Naive B cell (primary cell): ENCODE measurements at places on chromosomes 11 and 22.

GRCh38 chr11:47127213-47127612, 49.5 kb downstream of the ARFGAP2 start:
- no peak for DNase-seq

GRCh38 chr11:92628401-92629292, 340.8 kb upstream of the MTNR1B start:
- DNase-seq, result no peak

DNA sequence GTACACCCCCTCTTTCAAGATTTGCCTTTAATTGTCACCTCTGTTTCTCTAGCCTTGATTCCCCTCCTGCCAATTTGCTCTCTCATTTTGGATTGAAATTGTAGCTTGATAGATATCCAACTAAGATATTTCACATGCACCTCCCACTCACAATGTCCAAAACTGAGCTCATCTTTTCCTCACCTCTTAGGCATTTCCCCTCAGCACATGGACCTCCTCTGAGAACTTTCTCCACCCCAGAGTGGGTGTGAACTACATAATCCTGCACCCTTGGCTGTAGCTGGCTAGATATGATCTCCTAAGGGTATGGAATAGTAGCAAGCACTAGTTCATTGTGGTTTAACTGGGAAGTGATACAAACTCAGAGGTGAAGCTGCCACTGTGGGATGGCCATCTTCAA, 91.5 kb upstream of the SESN3 start:
- no peak for DNase-seq

DNA sequence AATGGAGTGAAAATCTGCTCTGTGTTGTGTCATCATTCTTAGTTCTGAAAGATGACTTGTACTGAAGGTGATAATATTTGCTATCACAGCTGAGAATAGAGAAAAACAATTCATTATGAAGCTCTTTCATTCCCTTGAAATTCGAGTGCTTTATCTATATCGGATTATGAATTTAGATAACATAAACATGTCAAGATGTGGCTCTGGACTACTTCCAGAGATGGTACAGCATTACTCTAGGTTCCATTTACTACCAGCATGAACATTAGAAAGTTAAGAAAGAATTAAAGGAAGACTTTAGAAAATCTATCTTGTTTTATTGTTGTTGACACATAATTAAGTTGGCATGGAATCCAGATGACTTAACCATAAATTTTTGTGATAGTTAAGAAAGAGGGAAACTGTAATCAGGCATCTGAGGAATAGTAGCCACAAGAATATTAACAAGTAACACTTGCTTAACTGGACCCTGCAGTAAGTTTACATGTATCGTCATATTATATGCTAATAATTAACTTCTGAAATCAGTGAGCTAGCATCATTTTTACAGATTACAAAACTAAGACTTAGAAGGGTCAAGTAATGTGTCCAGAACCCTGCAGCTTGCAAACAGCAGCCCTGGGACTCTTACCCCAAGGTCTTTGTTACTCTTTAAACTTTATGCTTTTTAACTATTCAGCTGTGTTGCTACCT, 182.6 kb downstream of the DDX10 start:
- no peak for DNase-seq

GRCh38 chr11:84902445-84902844, 724.7 kb downstream of the DLG2 start:
- no peak for DNase-seq
